GM23338 (cell line): ENCODE measurements at places on chromosomes 1 and 21. TPM values are rescaled to one million over a fixed set of nuclear protein-coding genes. Genes with fewer than 3 reads are reported as not detected.

Gene CFHR3
- 0.17 and 2.0 TPM in 2 replicates for total RNA-seq

DNA sequence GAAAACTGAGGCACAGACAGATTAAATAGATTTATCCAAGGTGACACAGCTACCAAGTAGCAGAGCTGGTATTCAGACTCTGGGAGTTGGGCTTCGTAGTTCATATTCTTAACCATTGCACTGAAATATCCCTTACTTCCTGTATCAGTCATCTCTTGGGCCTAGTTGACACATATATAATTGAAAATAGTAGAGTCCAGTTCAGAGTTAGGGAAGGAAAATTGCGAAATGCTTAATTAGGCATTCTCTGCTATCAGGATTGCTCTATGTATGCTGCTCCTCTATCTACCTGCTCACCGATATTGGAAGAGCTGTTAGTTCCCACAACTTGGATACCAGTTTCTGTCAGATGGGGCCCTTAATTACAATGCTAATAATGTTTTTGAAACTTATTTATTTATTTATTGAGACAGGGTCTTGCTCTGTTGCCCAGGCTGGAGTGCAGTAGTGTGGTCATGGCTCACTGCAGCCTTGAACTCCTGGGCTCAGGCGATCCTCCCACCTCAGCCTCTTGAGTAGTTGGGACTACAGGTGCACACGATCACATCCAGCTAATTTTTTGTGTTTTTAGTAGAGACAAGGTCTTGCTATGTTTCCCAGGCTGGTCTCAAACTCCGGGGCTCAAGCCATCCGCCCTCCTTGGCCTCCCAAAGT, 8.2 kb downstream of the RCOR3 start:
- H3K27ac ChIP-seq: no peak overlapping the region
- H3K4me1 ChIP-seq: no peaks in the 10 kb centered on the region
- peaks cover 17% of the 10 kb centered on the region for H3K36me3 ChIP-seq
- DNase-seq: no peak

DNA sequence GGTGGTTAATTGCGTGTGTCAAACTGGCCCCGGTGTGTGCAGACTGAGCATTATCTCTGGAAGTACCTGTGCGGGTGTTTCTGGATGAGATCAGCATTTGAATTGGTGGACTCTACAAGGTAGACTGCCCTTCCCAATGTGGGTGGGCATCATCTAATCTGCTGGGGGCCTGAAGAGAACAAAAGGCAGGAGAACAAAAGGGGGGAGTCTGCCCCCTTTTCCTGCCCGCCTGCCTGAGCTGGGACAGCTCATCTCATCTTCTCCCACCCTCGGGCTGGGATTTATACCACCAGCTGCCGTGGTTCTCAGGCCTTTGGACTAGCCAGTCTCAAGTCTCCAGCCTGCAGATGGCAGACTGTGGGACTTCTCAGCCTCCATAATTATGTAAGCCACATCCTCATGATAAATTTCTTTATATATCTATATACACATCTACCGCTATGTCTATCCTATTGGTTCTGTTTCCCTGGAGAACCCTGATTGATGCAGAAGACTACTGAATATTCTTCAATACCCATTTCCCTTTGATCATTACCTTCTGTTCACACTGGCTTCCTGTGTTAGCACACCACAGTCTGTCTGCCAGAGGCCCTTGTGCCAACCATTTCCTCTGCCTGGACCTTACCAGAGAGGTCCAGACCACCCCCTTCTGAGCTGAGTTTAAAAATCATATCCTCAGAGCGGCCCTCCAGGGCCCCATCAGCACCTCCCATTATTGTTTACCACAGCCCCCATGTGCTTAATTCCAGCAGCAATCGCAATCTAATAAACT, 25.2 kb downstream of the RCAN1 start:
- H3K27ac ChIP-seq: no peak overlapping the region
- no peaks in the 10 kb centered on the region for H3K27me3 ChIP-seq
- no peak for DNase-seq
- H3K4me1 ChIP-seq: peaks cover 3% of the 10 kb centered on the region; the same call in 1 of the 2 replicates

- H3K36me3 ChIP-seq: no peaks in the 10 kb centered on the region
- 0 out of 2 replicates have a peak, but pooled peaks cover 3% of the 10 kb centered on the region for H3K4me1 ChIP-seq
- no peak overlapping the region for H3K27ac ChIP-seq
- H3K27me3 ChIP-seq: no peaks in the 10 kb centered on the region
- DNase-seq: peak; percentile 59
These were observed 152.6 kb downstream of the ZNF281 start for GRCh38 chr1:200257235-200257634.

DNA sequence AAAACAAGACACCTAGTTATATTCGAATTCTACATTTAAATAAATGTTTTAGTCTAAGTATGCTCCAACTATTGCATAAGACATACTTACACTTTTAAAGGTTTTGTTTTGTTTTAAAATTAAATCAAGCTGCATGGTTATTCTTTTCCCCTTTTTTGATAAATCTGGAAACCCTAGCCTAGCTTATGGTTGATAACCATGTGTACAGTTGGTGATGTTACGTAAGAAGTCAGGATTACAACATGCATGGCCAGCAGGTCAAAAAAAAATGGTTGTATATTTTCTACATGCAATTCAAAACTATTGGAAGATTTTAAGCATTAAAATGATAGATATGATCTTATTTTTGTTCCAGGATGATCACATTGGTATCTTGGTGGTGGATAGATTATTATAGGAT, 1600.6 kb downstream of the PLA2G4A start:
- no peaks in the 10 kb centered on the region for H3K4me1 ChIP-seq
- H3K36me3 ChIP-seq: no peaks in the 10 kb centered on the region
- no peak overlapping the region for H3K4me3 ChIP-seq
- H3K27me3 ChIP-seq: no peaks in the 10 kb centered on the region
- no peak for DNase-seq
